ENCODE measurements at places on chromosomes 5 and 9.
A peak's percentile ranks its signal among the peaks of the same experiment; 100 is the strongest.

GRCh38 chr5:51047369-51047768, 335.9 kb upstream of the ISL1 start:
- no peak for DNase-seq

- DNase-seq = no peak
Measured at GRCh38 chr5:6378766-6379103, 388 bp upstream of the MED10 start.

GRCh38 chr5:168578538-168579487, at the start of gene PANK3:
PANK3 (minus strand) TSS chr5:168579368; CDS start chr5:168579283, 85 bp downstream.
- peak; percentile 77 for DNase-seq

DNA sequence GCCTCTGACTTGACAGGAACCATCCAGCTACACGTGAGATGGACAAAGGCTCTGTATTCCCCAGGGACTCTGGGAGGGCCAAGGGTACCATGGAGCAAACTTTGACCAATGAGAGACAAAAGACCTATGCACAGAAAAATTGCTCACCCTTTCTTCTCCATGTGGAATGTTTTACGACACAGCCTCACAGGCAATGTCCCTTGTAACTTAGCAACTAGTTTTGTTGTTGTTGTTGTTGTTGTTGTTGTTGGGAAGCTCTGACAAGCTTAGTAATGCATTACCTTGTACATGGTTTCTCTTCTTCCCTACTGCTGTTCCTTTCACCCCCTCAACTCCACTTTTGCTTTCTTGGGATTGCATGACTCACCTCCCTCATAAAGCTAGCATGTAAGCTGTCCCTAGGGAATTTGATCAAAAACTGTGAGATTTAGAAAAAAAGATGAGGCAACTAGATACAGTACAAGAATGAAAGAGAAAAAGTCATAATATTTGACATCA, 550.9 kb downstream of the RAB3C start:
- no peak for DNase-seq

- no peak for DNase-seq
Measured at GRCh38 chr9:89881431-89881830, 276.6 kb downstream of the GADD45G start.

- no peak for DNase-seq
Measured at GRCh38 chr9:28801144-28801799, 1228.0 kb upstream of the C9orf72 start.

DNA sequence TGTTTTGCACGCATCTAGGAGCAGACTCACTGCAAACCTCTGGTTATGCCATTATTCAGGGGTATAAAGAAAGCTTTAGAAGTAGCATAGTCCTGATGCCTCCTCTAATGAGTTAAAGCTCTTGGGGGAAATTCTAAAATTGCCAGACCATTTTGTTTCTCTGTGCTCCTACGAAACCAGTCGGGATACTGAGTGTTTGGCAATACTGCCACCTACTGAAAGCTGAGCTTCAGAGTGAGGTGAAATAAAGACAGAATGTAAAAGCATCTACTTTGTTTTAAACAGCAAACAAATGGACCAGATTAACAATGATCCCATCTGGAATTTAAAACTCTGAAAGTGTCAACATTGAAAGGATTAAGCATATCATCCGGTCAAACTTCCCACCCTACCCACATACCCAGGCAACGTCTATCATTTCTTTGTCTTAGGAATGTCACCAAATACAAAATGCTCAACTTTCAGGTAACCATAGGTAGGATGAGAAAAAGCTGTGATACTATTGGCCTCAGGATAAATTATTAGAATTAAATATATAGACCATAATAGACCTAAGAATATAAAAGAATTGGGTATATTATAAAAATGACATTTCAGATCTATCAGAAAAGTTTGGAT, 77.8 kb upstream of the SHISAL2B start:
- DNase-seq = no peak

DNA sequence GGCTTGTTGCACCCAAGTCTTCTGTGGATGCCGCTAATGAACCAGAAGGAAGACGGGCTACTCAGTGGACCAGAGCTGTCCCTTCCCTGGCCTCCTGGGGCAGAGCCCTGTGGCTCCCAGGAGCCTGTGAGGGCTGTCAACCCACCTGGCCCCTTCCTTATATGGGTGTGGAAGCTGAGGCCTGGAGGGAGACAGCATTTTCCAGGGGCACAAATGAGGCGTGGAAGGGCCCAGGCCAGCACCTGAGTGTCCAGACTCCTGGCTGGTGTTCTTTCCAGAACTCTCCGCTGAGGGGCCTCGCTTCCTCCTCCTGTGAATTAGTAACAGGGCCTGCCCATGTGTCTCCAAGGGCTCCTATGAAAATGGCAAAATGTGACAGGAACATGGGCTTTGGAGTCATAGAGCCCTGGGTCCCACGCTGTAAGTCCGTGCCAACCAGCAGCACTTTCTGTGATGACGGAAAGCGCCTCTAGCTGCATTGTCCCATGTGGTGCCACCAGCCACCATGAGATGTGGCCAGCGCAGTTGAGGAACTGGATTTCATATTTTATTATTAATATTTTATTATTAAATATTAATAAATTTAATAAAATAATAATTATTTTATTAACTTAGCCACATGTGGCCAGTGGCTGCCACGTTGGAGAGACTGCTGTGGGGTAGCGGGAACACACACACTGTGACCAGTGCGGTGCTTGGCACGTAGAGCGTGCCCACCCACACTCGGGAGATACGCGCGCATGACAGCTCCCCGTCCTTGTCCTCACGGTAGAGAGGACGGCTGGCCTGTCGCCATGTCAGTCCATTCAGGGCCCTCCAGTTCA, 18.3 kb downstream of the LAMC3 start:
- no peak for DNase-seq

DNA sequence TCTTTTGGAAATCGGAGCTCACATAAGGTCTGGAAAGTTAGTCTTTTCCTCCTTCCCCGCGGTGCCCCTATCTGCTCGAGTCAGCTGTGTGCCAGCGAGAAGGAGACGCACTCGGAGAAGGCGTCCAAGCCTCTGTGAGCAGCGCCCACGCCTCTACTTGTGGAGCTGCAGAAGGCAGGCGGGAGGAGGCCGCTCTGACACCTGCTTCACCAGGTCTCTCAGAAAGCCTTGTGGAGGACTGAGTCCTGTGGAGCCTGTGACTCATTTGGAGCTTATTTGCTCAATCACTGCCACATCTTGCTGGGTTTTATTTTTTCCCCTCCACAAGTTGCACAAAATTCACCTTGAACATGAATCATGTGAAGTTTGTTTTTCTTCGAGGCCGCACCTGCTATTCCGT, 117.5 kb downstream of the IRX2 start:
- DNase-seq = no peak

GRCh38 chr5:75931175-75931574, 152.0 kb upstream of the SV2C start:
- DNase-seq = no peak

GRCh38 chr5:88049737-88050136, 218.9 kb downstream of the TMEM161B start:
- no peak for DNase-seq

DNA sequence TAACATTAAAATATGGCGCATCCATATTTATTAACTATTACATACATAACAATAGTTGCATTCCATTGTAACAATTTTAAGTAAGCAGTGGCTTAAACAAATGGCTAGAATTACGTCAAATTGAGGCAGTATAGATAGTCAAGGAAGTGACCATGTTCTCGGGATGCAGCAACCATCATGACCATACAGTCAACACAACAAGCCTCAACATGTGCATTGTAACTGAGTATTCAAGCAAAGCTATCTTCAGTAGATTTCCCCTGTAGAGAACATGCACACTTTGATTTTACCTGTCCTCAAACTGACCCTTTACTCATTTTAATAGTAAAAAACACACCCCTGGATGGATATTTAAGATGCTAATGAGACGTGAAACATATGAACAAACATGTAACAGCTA, 356.4 kb downstream of the HINT1 start:
- DNase-seq = no peak

GRCh38 chr5:33315189-33315588, 125.6 kb upstream of the TARS1 start:
- DNase-seq = no peak

DNA sequence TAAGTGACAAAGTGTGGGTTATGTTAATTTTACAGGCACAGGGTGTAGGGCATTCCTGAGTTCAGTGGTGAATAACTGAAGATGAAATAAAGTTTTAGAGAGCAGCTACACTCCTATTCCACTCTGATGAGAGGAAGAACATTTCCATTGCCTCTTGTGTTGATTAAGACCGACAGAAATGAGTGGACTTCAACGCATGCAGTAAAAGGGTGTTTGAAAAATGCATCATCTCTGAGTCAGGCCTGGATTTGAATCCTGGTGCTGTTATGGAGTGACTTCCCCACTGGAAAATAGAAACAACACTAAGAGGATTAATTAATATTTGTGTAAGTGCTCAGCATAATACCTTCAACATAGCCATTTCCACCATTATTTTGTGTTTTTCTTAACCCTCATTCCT, 86.3 kb downstream of the PRR16 start:
- DNase-seq = no peak

DNA sequence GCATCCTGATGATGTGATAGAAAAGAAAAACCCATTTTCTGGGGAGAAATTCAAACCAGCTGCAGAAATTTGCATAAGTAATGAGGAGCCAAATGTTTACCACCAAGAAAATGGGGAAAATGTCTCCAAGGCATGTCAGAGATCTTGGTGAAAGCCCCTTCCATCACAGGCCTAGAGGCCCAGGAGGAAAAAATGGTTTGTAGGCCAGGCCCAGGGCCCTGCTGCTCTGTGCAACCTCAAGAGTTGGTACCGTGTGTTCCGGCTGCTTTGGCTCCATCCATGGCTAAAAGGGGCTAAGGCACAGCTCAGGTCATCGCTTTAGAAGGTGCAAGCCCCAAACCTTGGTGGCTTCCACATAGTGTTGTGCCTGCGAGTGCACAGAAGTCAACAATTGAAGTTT, 543.1 kb downstream of the ZNF608 start:
- DNase-seq = no peak

- DNase-seq = peak; percentile 48
Measured at GRCh38 chr9:97564291-97565175, 63.1 kb downstream of the TMOD1 start.

- no peak for DNase-seq
Measured at GRCh38 chr5:39757131-39757530, 332.4 kb upstream of the DAB2 start.

DNA sequence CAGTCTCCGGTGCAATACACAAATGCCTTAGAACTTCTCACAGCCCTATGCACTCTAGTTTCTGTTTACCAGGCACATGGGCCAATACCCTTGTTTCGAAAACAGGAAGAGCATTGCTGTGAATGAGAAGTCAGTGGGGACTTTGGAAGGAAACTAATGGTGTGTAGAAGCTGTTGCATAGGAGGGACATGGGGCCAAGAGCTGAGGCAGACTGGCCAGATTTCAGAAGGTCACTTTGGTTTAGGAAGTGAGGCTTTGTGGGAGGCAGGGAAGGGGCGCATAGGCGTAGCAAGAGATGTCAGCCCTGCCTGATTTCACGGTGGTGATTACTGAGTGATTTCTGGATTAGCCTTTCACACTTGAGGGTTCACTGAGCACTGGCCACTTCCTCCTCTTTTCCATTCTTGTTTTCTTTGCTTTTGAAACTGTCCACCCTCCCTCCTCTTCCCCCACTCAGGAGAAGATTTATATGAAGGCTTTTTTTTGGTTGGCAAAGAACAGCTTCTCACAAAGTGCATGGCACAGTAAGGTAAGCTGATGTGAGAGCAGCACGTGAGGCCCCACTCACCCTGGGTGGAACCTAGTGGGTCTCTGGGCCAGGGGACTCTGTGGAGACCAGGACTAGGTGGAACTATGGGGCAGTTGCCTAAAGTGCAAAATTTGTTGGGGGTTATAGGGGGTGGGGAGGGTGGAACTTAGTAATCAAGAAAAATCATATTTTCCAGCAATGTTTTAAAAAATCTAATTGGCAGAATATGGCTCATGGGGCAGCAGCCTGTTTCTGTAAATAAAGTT, 6.1 kb upstream of the TMEM252 start:
- no peak for DNase-seq

- DNase-seq = no peak
Measured at GRCh38 chr9:23044549-23044948, 597.9 kb downstream of the DMRTA1 start.

DNA sequence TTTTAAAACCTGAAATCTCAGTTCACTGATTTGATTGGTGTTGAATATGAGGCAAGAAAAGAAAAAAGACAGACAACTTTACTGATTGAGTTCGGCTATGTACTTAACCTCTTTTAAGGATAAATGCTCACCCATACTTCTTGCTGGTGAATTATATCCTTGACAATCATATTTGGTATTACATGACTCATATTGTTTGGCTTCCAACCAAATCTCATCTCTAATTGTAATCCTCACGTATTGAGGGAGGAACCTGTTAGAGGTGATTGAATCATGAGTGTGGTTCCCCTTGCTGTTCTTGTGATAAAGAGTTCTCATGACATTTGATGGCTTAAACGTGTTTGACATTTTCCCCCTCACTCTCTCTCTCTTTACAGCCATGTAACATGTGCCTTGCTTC, 255.6 kb upstream of the IZUMO3 start:
- DNase-seq = no peak

DNA sequence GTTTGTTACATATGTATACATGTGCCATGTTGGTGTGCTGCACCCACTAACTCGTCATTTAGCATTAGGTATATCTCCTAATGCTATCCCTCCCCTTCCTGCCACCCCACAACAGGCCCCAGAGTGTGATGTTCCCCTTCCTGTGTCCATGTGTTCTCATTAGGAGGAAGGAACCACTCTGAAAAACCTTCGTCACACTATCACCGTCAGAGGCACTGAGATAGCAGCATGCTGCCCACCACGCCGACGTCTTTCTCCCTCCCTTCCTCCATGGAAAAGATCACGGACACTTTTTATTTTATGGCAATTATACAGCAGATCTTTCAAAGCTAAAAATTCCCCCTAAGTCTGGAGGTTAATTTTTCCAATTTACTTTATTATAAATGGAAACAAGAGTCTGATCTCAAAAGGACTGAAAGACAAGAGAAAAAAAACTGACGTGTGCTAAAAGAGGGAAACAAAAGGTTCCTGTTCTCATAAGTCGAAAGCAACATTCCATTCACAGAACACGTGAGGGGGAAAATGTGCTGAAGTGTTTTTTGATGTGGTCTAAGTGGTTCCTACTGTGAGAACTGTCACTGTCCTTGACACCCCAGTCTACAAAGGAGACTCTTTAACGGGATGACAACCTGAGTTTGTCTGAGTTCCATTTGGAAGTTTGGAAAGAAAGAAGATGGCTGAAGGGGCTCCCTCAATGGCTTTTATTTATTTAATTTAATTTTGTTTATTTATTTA, 339.7 kb upstream of the IRX2 start:
- DNase-seq = no peak

DNA sequence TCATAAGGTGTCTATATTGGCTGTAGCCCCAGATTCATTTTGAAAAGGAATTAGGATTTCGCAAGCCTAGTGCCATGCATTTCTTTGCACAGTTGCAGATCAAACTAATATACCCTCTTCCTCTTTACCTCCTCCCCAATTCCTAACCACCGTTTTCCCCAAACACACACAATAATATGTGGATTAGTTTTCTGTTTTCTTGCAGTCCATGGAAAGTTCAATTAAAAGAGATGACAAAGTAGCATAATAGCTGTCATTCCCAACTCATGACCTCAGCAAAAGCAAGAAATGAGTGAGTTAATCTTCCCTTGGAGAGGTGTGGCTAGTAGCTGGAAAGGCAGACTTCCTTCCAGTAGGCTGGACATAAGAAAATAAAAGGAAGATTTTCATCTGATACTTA, 349.1 kb downstream of the TMEM232 start:
- DNase-seq = no peak
